Stimulated activated CD8-positive, alpha-beta memory T cell treated with anti-CD3 and anti-CD28 coated beads, Interleukin-15, amount 100 ng/mL, for 4 hours (primary cell): ENCODE measurements at places on chromosomes 6 and 20.

- DNase-seq: no peak
Observed at GRCh38 chr6:2743280-2744208, 7.2 kb downstream of the MYLK4 start.

DNA sequence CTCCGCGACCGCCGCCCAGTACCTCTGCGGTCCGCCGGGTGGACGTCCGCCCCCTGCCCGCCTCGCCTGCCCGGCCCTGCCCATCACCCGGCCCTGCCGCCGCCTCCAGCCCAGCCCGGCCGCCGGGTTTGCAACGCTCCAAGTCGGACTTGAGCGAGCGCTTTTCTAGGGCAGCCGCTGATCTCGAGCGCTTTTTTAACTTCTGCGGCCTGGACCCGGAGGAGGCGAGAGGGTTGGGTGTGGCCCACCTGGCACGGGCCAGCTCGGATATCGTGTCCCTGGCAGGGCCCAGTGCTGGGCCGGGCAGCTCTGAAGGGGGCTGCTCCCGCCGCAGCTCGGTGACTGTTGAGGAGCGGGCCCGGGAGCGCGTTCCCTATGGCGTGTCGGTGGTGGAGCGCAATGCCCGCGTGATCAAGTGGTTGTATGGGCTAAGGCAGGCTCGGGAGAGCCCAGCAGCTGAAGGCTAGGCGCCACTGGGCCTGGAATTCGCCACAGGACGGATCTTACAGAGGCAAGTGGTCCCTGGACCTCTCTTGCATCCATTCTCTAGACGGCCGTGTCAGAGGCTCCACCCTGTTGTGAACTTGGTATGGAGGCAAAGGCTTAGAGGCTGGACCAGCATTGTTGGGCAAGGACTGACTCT, 11.8 kb downstream of the FAM110A start:
- no peak for DNase-seq

DNA sequence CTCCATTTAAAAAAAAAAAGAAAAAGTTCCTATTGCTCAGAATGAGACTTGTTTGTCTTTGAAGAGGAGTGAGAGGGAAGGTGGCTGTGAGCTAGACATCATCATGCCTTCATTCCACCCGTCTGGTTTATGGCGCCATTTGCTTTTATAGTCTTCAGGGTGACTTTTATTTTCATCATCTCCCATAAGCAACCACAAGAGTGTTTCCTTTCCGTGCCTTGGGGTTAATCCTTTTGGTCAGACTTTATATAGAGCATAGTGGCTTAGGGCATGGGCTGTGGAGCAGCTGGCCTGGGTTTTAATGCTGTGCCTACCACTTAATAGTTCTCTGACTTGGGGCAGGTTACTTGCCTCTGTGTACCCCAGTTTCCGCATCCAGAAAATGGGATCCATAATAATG, 77.8 kb downstream of the RREB1 start:
- DNase-seq: no peak

GRCh38 chr20:43749734-43750294, 23.0 kb upstream of the GTSF1L start:
- DNase-seq: peak; percentile 56

DNA sequence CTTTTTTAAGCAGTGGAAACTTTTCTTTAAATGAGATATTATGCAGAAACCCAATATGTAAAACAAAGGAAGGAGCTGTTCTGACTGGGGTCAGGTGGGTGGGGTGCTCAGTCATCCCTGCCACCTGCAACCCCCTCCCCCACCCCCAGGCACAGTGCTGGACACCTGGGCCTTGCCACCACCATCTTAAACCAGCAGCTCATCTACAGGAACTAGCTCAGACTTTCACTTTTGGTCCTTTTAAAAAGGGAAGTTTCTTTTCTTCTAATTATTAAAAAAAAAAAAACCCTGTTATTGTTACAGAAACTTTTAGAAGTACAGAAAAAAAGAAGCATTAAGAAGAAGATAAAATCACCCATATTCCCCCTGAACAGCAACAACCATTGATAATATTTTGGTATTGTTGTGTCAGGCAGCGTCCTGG, 37.1 kb downstream of the PPP1R16B start:
- peak; percentile 58 for DNase-seq

GRCh38 chr6:161198176-161198575, 75.7 kb downstream of the AGPAT4 start:
- DNase-seq: no peak
